Fibroblast of mammary gland (primary cell): ENCODE measurements at places on chromosomes 1 and 21.
A peak's percentile ranks its signal among the peaks of the same experiment; 100 is the strongest.

DNA sequence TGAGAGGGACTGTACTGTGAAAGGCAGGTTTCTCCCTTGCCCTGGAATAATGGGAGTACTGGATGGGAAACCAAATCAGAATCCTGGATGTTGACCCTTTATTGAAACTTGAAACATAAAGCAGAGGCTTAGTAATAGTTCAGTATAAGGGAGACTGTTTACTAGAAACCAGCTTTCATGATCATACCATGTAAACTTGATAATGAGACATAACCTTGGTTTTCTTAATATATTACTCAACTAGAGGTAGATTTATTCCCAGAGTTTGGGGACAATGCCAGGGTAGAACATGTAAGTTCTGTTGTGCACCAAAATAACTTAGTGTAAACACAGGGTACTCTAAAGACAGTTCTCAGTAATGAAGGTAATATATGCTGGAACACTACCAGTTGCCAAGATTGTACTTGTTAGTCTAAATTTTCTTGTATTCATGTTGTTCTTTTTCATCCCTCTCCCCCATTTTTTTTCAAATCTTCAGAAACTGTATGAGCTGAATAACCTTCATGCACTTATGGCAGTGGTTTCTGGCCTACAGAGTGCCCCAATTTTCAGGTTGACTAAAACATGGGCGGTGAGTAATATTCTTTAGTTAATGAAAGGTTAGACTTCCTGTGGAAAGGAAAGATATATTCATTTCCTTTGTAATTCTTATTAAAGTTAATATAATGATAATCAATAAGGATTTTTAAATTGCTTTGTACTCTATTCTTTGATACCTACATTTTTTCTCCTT lies 49.6 kb downstream of the ANGPTL1 start:
- no peak for DNase-seq

- peak; percentile 33 for DNase-seq
Measured at GRCh38 chr1:41492341-41492848, 7.9 kb upstream of the EDN2 start.

- DNase-seq, result no peak
Measured at GRCh38 chr21:39050841-39051587, 132.2 kb downstream of the PSMG1 start.

- no peak for DNase-seq
Measured at GRCh38 chr1:232611834-232612233, 18.1 kb downstream of the SIPA1L2 start.

DNA sequence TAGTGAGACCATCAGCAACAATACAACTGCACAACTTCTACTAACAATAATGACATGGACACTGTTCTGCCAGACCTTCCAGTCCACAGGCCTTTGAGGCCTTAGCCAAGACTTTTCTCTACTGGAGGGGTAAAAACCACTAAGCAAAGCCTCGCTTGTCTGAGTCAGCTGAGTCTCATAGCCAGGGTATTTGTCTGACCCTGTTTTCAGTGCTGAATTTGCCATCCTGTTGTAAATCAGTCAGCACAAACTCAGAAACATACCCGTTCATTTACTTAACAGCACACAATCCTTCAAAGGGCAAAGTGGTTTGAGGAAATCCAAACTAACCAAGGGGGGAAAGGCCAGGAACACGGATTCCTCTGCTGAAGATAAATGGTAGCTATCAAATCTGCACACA lies 537.8 kb downstream of the SMYD3 start:
- peak; percentile 95 for DNase-seq

DNA sequence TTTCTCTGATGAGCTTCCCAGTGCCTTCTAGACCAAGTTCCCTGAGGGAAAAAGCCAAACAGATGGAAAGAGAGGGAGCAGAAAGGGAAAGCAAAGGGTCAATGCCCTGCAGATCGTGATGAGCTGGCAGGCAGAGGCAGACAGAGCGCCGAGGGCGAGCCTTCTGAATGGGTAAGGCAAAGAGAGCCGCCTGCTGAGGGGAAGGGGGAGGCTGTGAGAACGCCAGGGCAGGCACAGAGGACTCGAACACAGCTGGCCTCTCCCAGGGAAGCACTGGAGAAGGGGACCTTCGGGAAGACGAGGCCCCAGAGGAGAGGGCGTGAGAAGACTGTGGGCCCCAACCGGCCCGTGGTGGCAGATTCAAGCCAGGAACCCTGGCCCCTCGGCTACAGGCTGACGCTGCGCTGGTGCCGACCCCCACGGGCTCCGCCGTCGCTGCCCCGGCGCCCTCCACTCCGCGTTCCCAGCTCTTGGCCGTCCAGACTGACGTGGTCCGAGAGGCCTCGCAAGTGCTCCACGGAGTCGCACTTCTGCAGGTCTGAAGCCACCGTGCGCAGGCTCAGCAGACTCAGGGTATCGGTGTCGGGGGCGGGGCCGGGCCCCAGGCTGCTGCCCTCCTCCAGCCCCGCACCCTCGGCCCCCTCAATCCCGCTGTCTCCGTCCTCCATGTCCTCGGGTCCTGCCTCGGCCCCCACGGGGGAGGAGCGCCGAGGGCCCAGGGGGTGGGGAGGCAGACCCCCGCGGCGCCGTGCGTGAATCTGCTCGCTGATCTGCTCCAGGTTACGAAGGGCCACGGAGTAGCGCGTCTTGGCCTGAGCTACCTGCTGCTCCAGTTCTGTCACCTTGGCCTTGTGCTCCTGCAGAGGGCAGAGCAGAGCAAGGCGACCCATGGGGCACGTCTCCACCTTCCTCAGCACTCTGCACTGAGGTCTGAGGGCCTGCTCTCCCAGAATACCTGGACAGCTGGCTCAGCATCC lies 13.9 kb downstream of the SH3BP5L start:
- no peak for DNase-seq

DNA sequence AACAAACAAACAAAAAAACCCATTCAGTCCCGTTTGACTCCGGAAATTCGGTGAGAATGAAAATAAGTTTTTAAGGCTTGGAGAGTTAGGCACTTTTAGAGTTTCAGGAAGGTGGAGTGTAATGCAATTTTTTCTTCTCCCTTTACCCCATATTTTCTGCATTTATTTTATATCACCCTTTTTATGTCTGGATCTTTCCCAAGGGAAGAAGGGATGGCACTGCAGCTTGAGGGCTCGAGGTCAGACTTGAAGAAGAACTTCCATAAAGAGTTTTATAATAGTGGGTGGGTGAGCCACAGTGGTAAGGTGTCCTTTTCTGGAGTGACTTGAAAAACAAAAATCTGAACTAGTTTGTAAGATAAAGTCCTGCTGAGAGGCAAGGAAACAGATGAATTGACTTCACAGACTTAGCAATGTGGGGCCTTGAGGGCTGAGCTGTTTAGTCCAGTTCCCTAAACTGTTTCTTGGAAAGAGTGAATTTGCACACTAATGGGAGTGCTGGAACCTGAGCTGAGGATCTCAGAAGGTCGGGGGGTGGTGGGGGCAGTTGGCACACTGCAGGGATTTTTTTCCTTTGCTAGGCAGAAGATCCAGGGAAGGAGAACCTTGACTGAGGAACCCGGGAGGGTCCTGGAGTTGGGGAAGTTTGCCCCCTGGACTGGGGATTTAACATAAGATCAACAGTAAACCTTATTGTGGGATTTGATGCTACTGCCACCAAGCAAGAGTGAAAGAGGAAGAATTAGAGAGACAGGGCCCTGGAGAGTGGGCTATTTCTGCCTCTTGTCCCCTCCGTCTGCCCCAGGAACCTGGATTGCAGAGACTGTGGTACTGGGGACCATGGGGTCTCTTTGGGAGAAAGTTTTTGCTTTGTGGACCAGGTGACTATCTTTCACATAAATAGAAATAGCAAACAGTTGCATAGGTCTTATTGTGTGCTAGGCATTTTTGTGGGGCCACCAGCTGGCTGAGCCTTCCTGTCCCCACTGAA lies 1.8 kb upstream of the MEX3A start:
- DNase-seq, result no peak

DNA sequence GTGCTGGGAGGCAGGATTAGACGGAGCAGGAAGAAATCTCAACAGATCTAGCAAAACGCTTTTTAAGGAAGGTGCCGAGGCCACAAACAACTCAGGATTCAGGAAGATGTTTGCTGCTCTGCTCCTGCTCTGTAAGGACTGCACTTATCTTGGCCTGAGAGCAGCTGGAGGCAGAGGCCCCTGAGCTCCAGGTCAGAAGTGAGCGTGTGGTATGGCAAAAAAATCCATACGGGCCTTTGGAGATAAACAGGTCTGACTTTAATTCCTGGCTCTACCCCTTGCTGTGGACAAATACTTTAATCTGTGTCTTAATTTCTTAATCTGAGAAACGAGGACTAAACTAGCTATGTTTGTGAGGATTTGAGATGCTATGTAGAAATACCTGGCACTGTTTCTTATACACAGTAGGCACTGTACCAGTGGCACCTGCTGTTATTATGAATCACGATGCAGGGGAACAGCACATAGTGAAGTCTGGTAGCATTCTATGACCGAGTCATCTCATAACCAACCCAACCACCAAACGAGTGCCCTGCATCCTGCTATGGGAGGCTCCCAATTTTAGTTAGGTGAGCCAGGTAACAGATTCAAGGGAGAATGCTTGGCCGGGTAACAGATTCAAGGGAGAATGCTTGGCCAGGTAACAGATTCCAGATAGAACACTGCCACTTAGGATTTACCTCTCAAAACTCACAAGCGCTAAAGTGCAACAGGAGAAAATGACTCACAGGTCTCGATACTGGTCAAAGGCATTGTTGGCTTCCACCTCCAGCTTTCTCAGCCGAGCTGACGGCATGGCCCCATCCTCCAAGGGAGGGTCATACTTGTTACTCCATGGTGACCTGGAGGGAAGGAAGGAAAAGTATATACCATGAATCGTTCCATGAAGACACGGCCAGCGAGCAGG lies 65.9 kb downstream of the SLC66A1 start:
- peak; percentile 67 for DNase-seq

DNA sequence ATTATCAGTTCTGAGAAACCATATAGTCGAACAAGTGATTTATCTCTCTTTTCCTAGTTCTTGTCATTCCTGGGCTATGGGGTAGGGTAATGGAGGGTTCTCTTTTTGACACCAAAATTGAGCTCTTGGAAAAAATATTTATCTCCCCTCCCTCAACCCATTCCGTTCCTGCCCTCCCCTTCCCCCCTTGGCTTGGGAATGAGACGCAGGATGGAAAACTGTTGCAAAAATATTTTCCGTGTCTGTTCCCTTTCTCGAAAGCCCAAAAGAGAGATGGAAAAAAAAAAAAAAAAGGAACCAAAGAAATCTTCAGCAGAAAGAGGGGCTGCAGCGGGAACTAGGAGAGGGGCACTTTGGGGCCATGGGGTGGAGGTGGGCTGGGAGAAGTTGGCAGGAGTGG lies 766 bp downstream of the ATP2B4 start:
- no peak for DNase-seq

GRCh38 chr1:232743999-232744398 lies 61.2 kb upstream of the MAP10 start:
- DNase-seq, result no peak

- peak; percentile 98 for DNase-seq
Measured at GRCh38 chr1:221858818-221859611, 117.1 kb upstream of the DUSP10 start.

DNA sequence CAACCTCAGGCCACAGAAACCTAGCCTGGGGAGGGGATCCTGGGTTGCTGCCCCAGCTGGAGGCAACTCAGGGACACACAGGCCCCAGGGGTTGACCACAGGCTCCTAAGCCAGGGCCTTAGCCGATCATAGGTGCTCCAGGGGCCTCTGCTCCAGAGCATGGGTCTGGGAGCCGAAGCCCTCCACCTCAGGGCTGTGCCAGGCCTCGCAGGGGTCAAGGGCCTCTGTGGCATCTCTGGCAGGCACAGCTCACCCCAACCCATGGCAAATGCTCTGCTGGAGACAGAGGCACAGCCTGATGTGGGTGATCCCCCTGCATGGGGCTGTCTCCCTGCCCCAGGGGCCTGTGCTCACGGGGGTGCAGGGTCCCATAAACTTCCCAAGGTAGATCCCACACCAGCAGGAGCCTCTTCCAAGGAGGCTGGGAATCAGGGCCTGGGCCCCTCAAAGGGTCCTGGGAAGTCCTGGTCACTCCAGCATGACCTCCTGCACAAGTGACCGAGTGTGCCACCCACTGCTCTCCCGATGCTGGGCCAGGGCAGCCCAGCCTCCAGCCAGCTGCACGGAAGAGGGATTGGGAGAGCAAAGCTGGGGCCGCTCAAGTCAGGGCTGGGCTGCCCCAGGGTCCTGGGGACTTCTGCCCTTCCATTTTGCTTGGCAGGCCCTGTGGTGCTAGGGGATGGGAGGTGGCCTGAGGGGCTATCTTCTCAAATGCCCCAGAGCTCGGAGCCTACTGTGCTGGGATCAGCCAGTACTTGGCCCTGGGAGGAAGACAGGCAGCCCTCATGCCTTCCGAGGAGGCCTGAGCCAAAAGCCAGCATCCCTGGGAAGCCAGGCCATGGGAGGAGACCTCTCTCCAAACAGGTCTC lies 22.2 kb upstream of the PRSS38 start:
- DNase-seq, result no peak

- DNase-seq, result no peak
Measured at GRCh38 chr1:11886986-11887665, 28.4 kb upstream of the NPPB start.

DNA sequence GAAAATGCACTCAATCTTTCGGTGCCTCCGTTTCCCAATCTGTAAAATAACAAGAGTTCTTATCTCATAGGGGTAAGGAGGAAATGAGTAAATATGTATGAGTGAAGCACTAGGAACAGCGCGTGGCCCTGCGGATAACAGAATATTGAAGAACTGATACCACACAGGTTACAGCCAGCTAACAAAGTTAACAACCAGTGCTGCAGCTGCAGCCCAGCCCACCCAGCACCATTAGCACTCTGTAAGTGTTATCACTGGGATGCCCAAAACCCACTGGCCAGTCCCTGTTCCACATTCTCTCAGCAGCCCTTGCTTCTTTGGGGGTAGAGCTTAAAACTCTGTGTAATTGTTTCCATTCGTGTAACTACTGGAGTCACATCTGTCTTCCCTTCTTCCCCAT lies 89.5 kb downstream of the VWA5B1 start:
- DNase-seq, result no peak

- peak; percentile 59 for DNase-seq
Measured at GRCh38 chr1:115496904-115497527, 144.8 kb upstream of the VANGL1 start.

- peak; percentile 22 for DNase-seq
Measured at GRCh38 chr1:167987174-167987573, 50.3 kb upstream of the MPC2 start.

- peak; percentile 94 for DNase-seq
Measured at GRCh38 chr1:181135815-181136737, 47.6 kb downstream of the IER5 start.

DNA sequence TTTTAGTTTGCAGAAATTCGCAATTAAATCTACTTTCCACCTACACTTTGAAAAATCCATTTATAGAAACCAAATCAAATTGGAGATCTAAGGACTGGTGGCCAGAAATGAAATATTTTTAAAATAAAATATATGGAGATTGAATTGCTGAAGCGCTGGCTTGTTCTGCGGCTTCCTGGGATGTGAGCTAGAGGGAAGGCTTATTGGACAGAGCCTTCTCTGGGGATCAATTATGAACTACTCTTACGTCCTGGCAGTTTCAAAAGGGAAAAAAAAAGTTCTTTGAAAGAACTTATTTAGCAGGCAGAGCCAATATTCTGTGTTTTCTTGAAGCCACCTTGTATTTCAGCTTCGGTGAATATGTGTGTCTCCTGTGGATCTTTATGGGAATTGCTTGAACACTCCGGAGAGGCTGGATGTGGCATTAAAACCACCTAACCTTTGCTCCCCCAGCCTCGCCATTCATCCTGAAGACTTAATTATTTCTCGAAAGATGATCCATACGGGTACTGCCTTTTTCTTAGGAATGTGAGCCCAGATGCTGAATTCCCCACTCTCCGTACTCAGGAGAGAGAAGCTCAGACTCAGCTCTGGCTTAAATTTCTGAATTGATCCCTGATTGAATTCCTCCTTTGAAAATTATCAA lies 478.9 kb upstream of the VAMP3 start:
- DNase-seq, result peak; percentile 54

GRCh38 chr21:38937844-38938243 lies 132.1 kb downstream of the ETS2 start:
- DNase-seq, result no peak

- no peak for DNase-seq
Measured at GRCh38 chr1:59541161-59541560, 244.3 kb downstream of the FGGY start.
